ENCODE measurements at places on chromosomes 5 and 9.

DNA sequence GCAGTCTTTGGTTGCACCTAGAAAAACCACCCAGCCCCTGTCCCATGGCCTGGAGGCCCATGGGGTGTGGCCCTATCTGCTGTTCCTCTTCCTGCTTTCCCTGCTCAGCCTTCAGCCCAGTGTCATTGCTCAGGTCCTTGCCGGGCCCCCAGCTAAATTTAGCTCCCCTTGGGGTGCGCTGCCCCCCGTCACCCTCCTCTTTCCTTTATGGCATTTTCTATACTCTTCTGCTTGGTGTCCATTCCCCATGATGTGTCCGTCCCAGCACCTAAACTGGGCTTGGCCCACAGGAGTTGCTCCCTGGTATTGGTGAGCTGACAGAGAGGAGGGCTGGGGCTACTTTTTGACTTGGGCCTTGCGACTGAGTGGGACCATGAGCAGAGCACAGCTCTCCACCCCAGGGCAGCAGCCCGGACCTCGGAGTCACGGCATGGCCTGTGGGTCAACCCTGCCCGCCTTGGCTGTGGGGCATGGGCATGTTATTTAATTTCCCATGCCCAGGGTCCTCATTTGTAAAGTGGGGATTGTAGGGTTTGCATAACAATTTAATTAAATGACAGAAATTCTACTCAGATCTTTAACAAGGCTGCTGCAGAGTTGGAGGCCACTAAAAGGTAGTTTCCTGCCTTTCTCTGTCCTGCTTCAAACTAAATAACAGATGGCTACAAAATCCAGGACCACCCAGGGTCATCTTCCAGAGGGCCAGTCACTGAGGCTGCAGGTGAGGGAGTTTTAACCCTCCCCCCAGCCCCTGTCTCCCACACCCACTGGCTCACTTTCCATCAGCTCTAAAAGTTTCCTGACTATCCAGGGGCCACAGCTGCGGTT, 98.2 kb downstream of the DAP start:
- DNase-seq, result no peak

DNA sequence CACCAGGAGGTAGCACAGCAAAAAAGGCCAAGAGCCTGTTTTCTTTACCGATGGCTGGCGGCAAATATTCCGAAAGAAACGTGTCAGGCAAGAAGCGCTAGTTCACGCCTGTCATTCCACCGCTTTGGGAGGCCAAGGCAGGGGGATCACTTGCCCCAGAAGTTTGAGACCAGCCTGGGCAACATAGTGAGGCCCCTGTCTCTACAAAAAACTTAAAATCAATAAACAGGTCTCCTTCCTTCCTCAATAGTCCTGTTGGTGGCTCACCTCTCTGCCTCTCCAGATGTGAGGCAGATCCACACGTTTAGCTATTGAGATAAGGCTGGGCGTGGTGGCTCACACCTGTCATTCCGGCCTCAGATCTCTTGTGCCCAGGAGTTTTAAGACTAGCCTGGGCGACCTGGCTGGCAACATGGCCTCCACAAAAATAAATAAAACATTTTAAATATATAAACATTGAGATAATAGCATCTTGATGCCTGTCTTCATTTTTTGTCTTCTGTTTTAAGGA, 1.3 kb upstream of the TMEM250 start:
- no peak for DNase-seq

GRCh38 chr5:135691044-135691443, 112.3 kb upstream of the CXCL14 start:
- DNase-seq, result no peak

DNA sequence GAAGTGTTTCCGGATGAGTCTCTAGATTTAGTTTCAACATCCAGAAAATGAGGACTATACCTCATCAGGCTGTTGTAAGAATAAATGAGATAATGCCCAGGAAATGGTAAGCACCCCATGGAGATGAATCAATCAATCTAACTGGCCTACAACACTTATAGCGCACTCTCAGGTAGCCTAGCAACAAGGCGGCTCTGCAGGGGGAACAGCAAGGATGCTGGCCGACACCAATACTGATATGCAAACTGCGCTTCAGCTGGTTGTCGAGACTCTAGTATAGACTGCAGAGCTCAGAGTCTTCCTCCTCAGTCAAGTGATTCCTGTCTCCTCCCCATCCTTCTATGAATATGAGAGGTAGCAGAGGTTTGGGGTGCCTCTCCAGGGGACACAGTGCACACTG, 218.8 kb upstream of the WWC1 start:
- DNase-seq, result no peak

DNA sequence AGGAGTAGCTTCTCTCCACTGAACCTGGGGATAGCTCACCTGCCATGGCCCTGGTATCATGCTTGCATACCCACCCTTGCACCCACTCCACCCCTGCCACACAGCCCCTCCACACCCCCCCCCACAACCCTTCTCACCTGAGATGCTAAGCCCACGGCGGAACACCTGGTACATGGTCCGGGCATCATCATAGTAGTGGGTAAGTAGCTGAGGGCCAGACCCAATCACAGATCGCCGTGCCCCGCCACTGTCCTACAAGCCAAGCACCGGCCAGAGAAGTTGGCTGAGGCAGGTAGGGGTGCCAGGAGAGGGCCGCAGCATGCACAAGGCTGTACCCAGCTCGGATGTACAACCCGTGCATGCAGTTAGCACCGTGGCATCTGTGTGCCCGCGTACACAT, 20.7 kb downstream of the ACSL6 start:
- DNase-seq, result no peak

- DNase-seq, result no peak
Observed at GRCh38 chr5:151146061-151146460, 11.5 kb downstream of the ANXA6 start.

- DNase-seq, result no peak
Observed at GRCh38 chr5:86974955-86975354, 292.7 kb upstream of the RASA1 start.

DNA sequence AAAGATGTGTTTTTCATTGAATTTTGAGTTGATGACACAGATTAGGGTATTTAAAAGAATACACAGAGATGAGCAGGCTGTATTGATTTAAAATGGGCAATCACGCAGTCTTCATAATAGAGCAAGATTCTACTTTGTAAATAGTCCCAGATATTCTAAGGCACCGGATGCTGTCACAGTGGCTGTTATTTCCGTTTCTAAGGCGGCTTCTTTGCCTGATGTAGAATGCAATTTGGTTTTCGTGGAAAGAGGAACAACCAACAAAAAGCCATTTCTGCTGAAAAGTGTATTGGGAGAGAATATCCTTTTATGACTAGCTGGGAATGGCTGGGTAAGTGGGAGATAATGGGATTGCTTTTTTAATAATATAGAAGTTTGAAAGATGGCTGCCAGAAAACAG, 17.5 kb downstream of the PRKACG start:
- peak; percentile 70 for DNase-seq

- no peak for DNase-seq
Observed at GRCh38 chr9:133075925-133076630, 14.3 kb downstream of the CEL start.

DNA sequence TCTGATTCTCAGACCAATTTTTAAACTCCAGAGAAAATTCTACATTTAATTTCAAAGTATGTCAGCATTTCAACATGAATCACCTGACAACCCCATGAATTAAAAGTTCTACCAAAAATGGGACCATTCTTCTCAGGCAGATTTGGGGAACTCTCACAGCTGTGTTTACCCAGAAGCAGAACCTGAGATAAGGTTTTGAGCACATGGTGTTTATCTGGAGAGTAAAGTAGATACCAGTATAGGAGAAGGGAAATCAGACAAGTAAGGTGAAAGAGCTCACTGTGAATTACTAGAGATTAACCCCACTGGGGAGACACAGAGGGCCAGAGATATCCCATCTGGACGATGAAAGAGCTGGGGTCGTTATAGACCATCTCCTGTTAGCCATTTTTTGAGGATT, 729.1 kb downstream of the DNAH5 start:
- no peak for DNase-seq

DNA sequence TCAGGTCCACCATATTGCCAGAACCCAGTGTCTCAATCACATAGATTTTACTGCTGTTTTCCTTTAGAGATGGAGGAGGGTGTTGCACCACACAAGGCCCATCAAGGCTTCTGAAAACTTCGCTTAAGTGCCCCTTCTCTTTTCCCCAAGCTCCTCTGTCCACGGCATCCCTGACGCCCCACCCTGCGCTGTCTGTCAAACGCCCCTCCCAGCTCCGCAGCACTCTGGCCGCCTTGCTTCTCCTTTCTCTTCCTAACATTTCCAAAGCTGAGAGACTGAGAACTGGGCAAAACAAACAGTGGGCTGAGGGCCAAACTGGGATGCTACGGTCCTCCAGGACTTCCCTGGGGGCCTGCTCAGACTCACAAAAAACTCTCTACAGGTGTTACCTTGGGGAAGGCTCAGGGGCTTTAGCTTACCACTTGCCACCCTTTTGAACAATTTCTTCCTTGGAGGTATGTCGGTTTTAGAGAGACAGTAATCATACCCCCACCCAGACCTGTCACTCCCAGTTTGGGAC, 28.3 kb upstream of the ERGIC1 start:
- DNase-seq, result no peak

DNA sequence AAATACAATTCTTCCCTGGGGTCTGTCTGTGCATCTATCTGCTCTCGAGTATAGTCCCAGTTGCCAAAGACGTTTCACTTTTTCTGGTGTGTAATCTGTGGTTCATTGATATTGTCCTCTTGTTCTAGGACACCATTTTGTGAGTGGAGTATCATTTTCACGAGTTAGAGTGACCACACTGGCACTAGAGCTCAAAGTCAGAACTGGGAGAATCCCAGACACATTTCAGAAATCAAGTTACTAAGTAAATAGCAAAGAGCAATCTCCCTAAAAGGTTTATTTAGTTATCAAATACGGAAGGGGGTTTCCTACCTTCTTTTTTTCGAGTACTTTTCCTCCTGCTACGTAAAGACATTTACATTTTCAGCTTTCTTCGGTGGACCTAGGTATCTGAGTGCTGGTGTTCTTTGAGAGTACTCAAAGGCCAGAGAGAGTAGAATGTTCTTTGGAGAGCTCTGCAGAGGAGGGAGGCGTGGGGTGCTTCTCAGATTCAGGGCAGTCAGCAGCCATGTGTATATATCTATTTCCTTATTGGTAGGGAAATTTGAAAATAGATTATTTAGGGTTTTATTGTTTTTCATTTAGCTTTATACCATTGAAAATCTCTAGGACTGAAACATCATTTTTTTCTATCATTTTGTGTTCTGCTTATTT, 8.9 kb upstream of the HSPA9 start:
- no peak for DNase-seq

- DNase-seq, result no peak
Observed at GRCh38 chr5:161566081-161566480, 19.6 kb upstream of the GABRB2 start.

GRCh38 chr5:122756264-122756911, 18.5 kb upstream of the SNX2 start:
- DNase-seq, result peak; percentile 81

DNA sequence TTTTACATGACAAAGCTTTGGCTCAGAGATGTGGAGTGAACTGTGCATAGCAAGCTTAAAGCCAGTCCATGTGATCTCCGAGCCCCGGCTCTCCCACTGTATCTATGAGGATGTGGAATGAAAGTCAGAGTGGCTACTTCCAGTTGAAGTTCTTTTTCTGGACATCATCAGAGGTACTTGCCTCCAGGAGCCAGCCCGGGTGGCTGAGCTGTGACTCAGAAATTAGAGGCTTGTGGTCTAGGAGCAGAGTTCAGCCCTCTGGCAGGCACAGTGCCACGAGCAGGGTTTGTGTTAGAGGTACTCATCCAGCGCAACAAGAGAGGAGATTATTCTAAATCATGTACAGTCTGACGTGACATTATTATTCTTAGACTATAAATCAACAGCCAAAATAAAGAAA, 322.5 kb downstream of the CDK5RAP2 start:
- DNase-seq, result no peak

DNA sequence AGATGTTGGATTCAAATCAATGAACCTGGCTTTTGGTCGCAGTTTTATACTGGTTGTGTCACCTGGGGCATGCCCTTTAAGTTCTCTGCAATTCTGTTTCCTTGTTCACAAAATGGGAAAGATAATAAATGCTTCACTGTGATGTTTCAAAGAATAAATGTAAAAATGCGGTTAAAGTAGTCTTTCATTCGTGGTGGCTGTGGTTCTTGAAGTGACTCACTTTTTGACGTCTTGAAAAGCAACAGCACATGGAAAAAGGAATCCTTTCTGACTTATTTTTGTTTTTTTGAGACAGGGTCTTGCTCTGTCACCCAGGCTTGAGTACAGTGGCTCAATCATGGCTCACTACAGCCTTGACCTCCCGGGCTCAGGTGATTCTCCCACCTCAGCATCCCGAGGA, 88.4 kb upstream of the SLIT3 start:
- no peak for DNase-seq

DNA sequence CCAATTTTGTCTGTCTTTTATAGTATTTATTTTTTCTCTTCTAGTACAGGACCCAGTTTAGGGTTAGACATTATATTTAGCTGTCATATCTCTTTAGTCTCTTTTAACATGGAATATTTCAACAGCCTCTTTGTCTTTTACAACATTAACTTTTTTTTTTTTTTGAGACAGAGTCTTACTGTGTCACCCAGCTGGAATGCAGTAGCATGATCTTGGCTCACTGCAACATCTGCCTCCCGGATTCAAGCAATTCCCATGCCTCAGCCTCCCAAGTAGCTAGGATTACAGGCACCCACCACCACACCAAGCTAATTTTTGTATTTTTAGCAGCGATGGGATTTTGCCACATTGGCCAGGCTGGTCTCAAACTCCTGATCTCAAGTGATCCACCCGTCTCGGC, 90.1 kb downstream of the ADAMTS6 start:
- DNase-seq, result no peak

DNA sequence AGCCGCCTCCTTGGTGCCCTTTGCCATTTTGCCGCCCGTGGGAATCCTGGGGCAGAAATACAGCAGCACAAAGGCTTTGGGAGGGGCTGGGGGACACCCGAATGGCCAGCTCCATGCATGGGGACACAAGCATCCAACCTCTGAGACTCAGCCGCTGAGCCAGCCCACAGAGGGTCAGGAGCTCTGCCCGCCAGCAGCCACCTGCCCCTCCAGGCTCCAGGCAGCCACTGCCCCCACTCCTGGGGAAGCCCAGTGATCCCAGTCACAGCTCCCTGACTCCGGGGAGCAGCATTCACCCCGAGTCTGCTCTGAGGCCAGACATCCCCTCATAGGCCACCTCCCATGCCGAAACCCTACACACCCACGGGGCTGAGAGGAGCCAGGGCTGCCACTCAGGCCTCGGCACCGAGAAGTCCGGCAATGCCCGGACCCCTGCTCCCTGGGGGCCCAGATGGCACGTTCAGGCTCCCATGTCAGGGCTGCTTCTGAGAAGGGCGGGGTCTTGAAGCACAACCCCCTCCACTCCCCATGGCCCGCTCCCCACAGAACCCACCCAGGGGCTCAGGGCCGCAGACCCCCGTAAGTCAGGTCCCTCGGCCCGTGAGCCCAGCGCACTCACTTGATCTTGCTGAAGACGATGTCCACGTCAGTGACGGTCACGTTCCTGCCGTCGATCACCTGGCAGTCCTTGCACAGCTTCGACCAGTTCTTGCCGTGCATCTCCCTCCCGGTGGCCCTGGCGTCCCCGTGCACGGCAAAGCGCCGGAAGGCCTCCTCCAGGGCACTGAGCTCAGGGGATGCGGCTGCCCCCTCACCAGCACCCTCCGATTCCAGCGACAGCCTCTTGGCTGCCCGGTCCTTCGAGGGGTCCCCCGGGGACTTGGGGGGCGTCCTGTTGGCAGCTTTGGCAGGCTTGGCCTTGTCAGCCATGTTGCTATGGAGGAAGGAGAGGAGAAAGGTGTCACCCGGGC, 15.7 kb downstream of the TPPP start:
- no peak for DNase-seq

- no peak for DNase-seq
Observed at GRCh38 chr5:31194892-31195555, 1.5 kb downstream of the CDH6 start.

- DNase-seq, result no peak
Observed at GRCh38 chr5:24272741-24273140, 372.0 kb downstream of the CDH10 start.
